ENCODE measurements at places on chromosomes 3 and 15.

DNA sequence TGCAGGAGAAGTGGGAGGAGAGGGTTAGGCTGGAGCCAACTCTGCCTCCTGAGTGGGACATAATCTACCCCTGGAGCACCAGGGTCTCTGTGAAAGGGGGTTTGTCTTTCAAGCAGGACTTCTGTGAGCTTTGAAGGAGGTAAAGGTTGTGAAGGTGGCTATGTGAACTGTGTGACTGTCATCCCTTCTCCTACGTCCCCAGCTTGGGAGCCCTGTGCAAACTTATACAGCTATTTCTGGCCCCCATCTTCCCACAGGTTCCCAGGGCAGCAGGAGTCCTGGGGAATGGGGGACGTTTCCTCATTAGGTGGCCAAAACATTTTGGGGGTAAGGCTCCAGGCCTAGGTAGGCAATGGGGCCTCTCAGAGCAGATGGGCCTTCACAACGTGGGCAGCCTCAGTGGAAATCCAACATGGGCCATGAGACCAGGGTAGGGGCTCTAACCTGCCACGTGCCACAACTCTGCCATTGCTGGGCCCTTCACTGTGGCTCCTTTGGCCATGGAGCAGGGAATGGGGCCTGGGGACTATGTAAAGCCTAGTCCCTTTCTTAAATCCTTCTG lies 3.5 kb downstream of the VIPR1 start:
- DNase-seq, result no peak

- DNase-seq, result no peak
Measured at GRCh38 chr3:170057550-170057949, 19.8 kb downstream of the GPR160 start.

DNA sequence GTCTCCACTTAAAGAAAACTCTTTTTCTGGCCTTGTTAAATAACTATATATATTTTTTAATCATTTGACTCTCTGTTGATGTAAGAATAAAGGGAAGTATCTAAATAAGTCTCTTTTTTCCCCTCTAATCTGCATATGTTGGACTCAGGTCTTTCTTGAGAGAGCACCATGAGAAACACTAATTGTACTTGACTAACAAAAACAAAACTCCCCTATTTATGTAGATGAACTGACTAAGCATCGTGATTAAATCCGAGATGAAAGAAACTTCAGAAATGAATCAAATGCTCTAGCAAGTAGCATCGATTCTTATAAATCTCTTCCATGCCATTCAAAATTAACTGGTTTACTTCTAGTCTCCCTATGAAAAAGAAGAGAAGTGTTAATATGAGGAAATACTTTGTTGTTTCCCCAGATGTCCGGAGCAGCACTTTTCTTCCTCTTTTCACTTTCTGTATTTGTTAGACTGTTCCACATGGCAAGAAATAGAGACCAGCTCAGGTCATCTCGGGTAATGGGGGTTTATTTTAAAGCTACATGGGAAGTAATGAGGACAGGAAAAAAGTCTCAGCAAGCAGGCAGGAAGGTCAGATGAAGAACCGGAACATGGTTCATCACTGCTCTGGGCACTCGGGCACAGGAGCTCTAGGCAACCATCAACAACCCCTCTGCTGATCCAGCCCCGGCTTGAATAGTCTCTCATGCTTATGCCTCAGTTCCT lies 288.3 kb downstream of the CNTN6 start:
- no peak for DNase-seq

- DNase-seq, result no peak
Measured at GRCh38 chr3:194204042-194204987, 68.4 kb downstream of the HES1 start.

DNA sequence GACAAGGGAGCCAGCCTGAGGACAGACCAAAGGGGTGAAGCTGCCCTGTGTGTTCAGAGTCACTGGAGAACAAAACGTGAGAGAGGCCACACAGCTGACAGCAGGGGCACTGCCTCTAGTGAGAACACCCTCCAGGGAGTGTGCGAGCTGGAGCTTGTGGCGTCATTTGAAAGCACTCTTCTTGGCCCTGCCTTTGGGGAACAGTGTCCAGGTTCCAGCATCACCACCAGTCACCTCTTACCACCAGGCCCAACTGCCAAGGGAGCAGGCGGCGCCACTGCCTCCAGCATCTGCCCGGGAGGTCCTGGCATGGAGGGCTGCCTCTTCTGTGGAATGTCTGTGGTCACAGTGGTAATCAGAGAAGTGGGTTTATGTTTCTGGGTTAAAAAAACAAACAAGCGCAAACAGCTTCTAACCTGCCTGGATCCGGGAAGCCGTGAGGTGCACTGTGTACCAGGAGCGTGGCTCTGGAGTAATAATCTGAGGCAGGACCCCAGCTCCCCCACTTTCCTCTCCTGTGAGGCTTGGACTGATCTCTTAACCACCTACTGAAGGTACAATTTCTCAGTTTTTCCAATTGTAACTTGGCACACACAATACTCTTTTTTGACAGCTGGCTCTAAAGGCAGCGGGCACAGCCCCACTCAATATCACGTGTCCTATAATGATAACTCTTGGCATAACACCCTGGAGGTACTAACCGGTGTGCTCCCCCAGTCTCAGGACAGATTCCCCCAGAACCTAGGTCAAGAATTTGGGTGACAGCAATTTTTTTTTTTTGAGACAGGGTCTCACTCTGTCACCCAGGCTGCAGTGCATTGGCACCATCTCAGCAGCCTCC lies 32.2 kb upstream of the CDCP1 start:
- DNase-seq, result no peak

DNA sequence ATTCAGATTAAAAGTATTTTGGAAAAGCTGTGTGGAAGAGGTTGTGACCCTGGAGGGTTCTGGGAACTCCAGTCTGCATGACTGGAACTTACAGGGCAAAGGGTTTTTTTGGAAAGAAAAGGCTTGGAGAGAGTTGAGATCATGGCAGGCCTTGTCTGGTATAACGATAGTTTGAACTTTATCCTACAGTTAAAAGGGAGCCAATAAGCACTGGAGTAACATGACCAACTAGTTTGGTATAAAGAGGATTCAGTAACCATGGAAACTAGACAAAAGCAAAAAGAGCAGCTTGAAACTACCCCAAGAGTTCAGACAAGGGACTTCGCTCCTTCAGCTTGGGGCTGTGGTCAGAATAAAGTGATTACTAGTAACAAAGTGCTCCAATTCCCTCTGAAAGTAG lies 151.2 kb upstream of the TMCO5A start:
- no peak for DNase-seq

- DNase-seq, result no peak
Measured at GRCh38 chr3:3800080-3800455, 837 bp downstream of the LRRN1 start.

DNA sequence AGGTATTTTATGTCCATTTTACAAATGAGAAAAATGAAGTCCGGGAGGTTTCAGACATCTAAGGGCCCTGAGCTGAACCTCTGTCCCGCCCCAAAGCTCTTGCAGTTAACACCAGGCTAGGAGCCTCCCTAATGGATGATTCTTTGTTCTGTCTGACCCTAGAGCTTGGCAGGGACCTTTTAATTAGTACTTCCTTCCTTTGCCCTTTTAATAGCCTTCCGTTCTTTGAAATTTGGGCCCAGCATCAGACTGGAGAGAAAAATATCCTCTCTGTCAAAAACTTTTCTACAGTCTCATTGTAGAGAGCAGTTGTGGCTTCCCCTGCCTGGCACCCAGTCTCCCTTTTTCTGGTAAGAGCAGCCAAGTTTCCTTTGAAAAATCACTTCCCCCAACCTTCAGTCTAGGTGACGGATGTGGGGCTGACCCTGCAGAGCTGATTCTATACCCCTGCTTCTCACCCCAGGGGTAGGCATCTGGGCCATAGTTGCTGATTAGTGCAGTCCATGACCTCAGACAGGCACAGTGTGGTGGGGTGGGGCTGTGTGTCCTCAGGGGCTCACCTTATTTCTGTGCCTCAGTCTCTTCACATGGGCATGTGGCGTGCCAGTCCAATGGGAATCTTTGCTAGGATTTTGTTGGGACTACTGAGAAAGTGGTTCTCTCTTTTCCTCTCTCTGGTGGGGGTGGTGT lies 220.4 kb downstream of the ADAMTS9 start:
- DNase-seq, result no peak

DNA sequence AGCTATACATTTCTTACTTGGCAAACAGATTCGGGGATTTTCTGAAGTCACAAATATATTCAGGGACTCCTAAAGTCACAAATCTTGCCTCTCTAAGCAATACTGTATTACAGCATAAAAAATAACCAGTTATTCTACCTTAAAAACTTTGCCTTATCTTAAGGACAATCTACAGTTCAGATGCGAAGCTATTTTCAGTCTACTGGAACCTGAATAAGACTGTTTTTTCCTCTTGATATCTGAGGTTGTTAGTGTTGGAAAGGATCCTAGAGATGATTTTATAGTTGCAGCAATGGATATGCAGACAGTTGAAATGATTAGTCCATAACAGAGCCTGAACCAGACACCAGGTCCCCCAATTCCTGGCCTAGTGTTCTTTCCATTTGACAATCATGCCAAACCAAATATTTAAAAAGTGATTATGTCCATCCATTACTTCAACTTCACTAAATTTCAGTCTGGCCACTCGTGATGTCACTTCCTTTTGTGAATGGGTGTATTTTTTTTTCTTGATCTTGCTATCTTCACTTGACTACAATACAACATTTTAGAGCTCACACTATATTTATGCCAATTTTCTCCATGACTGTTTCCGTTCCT lies 1.8 kb downstream of the HDGFL3 start:
- DNase-seq, result no peak
